ENCODE measurements at places on chromosomes 11 and 22.

DNA sequence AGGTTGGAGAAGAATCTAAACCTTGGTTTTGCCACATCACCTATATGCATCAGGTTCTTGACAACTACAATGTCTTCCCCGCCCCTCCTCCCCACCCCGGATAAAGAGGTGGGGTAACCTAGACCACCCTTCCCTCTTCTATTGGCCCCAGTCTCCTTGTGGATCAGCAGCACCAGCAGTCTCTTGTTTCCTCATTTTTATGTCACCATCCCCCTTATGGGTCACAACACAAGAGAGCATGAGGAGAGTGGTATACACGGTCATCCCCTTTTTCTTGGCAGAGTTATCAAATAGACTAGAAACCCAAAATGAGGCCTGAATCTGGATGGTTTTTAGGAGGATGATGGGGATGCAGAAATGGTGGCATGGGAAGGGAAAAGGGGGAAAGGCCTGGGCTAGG lies 1.2 kb downstream of the MS4A4E start:
- H3K36me3 ChIP-seq, result no peaks in the 10 kb centered on the region
- no peaks in the 10 kb centered on the region for H3K27me3 ChIP-seq
- no peaks in the 10 kb centered on the region for H3K4me1 ChIP-seq
- no peak overlapping the region for H3K4me3 ChIP-seq
- no peak for DNase-seq

DNA sequence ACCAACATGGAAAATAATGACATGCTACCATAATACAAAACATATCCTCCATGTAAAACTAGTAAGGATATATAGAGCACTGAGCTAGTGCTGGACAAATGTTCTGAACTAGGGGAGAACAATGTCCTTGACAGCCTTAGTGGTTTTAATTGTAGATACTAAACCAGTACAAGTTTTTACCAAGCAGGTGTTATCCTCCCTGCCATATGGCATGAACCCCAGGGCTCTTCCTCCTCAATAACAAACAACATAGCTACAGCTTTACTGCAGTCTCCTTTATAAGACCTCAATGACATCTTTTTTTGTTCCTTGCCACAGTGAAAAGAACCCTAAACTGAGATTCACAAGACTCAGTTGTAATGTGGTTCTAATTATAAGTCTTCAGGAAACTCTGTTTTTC lies 70.2 kb upstream of the GDPD4 start:
- no peaks in the 10 kb centered on the region for H3K36me3 ChIP-seq
- no peak overlapping the region for H3K4me3 ChIP-seq
- no peak overlapping the region for H3K27ac ChIP-seq
- no peaks in the 10 kb centered on the region for H3K4me1 ChIP-seq
- no peak for DNase-seq

DNA sequence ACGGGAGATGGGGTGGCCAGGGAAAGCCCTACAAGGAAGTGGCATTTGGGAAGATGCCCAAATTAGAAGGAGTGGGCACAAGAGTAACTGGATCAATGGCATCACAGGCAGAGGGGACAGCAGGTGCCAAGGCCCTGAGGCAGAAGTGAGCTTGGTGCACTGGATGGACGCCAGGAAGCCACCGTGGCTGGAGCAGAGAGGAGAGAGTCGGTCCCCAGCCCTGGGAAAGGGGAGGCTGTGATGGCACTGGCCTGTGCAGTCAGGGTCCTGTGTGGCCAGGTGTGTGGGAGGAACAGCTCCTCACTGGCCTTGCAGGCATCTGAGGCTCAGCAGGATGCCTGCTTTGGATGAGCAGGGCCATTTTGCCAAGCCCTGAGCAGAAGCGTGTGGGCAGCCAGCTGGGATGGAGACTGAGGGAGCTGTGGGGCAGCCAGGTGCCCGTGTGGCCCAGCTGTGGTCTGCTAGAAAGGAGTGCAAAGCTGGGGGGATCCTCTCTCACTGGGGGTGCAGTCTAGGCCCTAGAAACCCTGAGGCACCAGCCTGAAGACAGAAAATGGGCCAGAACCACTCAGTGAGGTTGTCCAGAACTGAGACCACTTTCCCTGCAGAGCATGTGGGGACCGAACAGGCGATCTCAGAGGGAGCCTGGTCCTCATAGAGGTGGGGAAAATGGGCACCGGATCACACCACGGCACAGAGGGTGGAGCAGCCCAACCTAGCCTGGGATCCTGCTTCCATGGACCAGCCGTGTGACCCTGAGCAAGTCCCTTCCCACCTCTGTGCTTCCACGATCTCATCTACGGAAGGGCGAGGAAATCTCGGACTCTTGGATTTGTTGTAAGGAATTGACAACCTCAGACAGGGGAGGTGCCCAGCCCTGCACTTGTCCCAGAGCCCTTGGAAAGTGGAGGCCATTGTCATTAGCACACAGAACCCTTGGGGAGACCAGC lies 78.6 kb upstream of the RTL6 start:
- H3K36me3 ChIP-seq, result no peaks in the 10 kb centered on the region
- H3K27ac ChIP-seq, result no peak overlapping the region
- H3K4me1 ChIP-seq, result no peaks in the 10 kb centered on the region

DNA sequence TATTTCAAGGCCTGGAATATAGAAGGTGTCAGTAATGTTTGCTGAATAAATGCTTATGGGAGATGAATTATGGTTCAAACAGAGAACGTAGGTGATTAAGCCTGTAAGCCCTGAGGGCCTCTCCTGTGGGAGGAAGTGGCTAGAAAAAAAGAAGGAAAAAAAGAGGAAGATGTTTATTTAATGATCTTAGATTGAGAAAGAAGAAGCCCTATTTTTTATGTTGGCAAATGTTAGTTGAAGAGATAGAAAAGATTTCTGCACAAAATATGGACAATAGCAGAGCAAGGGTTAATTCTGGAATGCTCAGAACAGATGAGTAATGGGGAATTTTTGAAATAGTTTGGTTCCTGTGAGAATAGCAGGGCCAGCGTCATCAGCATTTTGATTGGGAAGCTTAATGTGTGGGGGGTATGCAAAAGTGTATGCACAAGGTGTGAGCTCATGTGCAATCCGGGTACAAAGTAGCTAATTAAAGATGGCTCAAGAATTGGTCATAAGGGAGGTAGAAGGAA lies 95.7 kb downstream of the TEAD1 start:
- no peak for DNase-seq
- no peak overlapping the region for H3K27ac ChIP-seq
- no peak overlapping the region for H3K4me3 ChIP-seq
- no peaks in the 10 kb centered on the region for H3K36me3 ChIP-seq
- peaks cover 19% of the 10 kb centered on the region for H3K4me1 ChIP-seq
- no peaks in the 10 kb centered on the region for H3K27me3 ChIP-seq

DNA sequence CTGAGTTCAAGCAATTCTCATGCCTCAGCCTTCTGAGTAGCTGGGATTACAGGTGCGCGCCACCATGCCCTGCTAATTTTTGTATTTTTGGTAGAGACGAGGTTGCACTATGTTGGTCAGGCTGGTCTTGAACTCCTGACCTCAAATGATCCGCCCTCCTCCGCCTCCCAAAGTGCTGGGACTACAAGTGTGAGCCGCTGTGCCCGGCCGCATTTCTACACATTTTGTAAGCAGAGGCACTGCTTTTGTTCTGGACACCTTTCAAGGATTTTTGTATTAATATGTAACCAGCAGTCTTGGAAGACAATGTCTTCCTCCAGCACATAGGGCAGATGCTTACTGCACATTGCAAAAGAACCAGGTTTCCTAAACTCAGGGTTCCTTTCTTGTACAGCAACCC lies 11.4 kb upstream of the VSIG10L2 start:
- H3K27me3 ChIP-seq, result no peaks in the 10 kb centered on the region
- H3K36me3 ChIP-seq, result no peaks in the 10 kb centered on the region
- no peak overlapping the region for H3K4me3 ChIP-seq
- no peaks in the 10 kb centered on the region for H3K4me1 ChIP-seq
- no peak for DNase-seq

DNA sequence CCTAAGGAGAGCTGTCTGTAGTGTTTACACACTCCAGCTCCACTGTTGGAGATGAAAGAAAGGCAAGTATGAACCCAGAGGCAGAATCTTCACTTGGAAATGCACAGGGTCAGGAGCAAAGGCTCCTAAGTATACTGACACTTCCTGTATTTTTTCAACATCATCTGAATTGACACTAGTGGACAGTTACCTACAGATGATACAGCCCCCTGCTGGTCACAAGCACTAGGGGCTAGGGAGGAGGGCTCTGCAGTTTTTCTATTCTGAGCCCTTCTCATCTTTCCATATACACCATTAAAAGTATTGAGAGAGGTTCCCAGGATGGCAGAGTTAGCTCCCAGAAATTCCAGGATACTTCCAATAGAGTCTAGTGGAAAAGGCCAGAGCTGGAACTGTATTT lies 290.3 kb upstream of the API5 start:
- H3K4me1 ChIP-seq, result no peaks in the 10 kb centered on the region
- no peaks in the 10 kb centered on the region for H3K27me3 ChIP-seq
- H3K27ac ChIP-seq, result no peak overlapping the region
- DNase-seq, result no peak
- no peak overlapping the region for H3K4me3 ChIP-seq
- no peaks in the 10 kb centered on the region for H3K36me3 ChIP-seq

GRCh38 chr11:126421271-126421671 lies 65.8 kb downstream of the ST3GAL4 start:
- peaks cover 19% of the 10 kb centered on the region for H3K4me1 ChIP-seq
- H3K27me3 ChIP-seq, result no peaks in the 10 kb centered on the region
- H3K36me3 ChIP-seq, result no peaks in the 10 kb centered on the region
- DNase-seq, result no peak
- H3K27ac ChIP-seq, result no peak overlapping the region

DNA sequence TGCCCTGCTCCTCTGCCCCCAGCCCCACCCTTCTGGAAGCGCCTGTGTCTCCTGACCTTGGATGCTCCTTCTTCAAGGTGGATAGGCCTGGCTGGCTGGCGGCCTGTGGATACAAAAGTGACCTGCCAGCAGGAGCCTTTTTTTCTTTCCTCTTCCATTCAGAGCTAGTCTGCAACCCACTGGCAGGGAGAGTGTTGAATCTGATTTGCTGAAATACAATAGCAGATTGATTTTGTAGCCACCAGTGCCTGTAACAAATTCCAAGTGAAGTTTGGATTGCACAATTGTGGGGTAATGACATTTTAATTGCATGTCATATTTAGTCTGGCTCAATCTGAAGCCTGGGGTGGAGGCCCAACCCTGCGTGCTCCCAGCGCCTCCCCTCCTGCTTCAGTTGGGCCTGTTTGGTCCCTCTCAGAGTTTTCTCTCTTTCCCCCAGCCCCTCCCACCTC lies 97.2 kb downstream of the GRIK4 start:
- H3K27me3 ChIP-seq, result no peaks in the 10 kb centered on the region
- H3K4me3 ChIP-seq, result no peak overlapping the region
- no peaks in the 10 kb centered on the region for H3K36me3 ChIP-seq

GRCh38 chr11:114026355-114026754 lies 33.2 kb upstream of the ZBTB16 start:
- peak; percentile 58 for DNase-seq
- H3K4me3 ChIP-seq, result no peak overlapping the region
- no peak overlapping the region for H3K27ac ChIP-seq
- H3K27me3 ChIP-seq, result peaks cover 2% of the 10 kb centered on the region

GRCh38 chr11:123186286-123186685 lies 8.8 kb downstream of the CLMP start:
- H3K36me3 ChIP-seq, result no peaks in the 10 kb centered on the region
- no peaks in the 10 kb centered on the region for H3K4me1 ChIP-seq
- H3K27me3 ChIP-seq, result peaks cover 57% of the 10 kb centered on the region
- no peak overlapping the region for H3K4me3 ChIP-seq
- no peak overlapping the region for H3K27ac ChIP-seq
- DNase-seq, result no peak

Data from thymus (tissue), 14 donors.